NCI-H526 treated with DMSO at 0.1 percent for 48 hours (cell line): ENCODE measurements at places on chromosomes 1 and 21.

- no peak for DNase-seq
Observed at GRCh38 chr21:36716836-36717235, 17.9 kb downstream of the SIM2 start.

DNA sequence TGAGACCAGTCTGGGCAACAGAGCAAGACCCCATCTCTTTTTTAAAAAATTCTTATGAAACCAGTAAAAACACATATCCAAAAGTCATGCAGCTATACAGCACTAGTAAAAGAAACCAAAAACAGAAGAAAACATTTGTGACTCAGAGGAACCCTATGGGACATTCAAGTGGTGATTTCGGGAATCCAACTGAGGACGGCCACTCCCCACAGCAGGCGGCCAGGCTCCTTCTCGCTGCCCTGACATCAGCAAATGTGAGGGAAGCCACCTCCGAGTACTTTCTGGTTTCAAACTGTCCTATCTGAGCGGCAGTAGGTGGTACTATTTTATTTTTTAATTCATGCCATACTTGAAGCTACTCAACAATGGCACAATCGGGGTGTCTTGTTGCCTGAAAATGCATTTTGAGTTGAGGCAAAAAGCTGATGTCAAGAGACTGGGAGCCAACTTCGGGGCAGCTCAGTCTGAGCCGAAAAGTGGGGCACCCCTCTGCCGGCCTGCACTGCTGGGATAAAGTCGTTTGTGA lies 3.3 kb downstream of the SUMO3 start:
- no peak for DNase-seq

DNA sequence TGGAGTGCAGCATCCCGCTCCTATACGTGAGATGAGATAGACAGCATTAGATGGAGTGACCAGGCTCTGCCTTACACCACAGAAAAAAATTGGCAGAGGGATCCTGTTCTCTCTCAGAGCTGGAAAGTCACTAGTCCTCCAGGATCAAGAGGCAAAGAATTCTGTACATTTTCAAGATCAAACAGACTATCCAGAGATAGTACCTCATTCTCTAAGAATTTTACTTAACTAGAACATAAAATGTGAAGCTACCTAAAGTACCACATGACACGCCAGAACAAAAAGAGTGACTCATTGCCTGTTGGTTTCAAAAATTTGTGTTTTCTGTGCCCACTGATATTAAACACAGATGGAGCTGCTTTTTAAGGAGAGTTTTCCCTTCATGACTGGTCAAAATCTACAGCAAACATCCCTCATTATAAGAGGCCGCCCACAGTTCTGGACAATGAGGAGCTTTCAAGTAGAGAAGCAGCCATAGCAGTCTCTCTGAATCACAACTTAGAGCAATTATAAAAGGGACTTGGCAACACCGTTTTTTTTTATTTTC lies 32.3 kb downstream of the CD160 start:
- DNase-seq = no peak

DNA sequence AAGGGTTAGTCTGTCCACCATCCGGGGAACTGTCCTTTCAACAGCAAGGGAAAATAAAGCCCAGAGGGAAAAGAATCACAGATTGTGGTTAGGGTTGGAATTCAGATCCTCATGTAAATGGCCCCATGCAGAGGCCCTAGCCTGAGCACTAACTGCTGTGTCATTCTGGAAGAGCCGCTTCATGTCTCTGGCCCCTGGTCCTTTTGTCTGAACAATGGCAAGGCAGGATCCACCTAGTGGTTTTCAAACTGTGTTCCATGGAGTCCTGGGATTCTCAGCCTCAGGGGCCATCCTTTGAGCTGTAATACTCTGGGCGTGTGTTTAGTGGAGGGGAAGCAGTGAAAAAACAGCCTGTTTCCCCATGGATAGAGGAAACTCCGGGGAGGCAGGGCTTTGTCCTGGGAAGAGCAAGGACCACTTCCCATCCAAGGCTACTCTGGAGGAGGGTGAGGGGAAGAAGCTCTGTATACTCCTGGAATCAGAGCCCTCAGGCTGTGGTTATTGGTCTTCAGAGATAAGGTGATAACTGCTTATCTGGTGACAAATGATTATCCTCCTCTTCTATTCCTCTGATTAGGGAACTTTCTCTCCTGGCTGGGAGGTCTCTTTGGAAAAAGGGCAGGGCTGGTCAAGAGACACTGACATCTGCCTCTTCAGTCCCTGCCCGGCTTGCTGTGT lies 19.2 kb downstream of the PAX7 start:
- no peak for DNase-seq

DNA sequence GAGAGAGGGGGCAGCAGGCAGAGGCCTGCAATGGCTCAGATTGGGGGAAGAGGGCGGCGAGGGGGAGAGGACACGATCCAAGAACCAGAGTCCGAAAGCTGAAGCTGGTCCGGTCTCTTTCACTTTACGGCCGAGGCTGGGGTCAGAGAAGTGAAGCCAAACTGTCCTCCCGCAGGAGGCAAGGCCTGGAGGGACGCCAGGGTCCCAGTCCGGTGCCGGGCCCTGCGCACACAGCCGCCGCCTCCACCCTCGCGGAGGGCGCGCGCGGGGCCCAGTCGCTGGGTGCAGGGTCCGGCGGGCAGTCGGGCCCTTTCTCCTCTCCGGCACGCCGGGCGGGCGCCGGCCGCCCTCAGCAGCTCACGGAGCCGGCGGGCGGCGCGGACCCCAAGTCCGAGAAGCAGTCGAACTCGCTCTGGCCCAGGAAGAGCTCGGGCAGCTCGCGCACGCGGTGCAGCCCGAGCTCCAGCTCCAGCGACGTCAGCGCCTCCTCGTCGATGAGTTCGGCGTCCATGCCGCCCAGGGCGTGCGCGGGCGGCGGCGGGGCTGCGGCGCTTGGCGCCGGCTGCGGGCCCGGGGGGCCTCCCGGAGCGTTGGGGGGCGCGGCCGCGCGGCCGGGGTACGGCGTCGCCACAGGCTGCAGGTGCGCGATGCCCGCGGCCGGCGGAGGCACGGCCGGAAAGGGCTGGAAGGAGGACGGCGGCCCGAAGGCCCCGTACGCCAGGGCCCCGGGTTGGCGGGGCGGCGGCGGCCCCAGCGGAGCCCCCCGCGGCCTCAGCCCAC lies 749 bp downstream of the CITED4 start:
- DNase-seq = no peak

- no peak for DNase-seq
Observed at GRCh38 chr1:2279210-2279639, 51.1 kb downstream of the SKI start.

- no peak for DNase-seq
Observed at GRCh38 chr1:100458661-100459357, 79.1 kb upstream of the GPR88 start.

DNA sequence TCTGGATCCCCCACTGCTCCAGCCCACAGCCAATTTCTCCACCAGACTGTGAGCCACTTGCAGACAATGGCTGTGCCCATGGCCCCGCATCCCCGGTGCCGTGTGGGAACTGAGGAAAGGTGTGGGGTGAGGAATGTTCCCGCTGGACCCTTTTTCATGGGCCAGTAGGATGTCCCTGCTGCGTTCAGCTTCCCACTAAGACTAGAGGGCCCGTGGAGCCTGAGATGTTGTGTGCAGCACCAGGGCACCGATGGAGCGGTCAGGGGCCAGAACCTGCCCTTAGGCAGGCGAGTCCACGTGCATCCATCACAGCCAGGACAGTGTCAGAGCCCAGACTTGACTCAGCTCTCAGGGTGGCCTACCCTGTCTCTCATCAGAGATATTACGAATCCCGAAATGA lies 105.7 kb upstream of the COL6A1 start:
- DNase-seq = no peak

DNA sequence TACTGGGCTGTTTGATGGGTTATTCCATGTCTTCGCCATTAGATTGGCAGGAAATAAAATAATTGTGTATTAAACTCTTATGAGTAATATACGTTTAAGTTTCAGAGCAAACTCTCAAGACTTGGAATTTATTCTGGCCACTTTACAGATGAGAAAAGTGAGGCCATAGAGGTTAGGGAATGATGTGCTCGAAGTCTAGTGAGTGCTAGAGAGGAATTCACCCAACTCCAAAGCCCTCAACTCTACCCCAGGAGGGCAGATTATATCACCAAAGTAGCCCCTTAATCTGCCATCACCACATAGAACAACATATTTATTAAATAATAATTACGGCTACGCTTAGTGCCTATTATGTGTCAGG lies 440 bp upstream of the MUL1 start:
- no peak for DNase-seq

- peak; percentile 70 for DNase-seq
Observed at GRCh38 chr1:58874757-58875755, 91.2 kb upstream of the JUN start.

- peak; percentile 44 for DNase-seq
Observed at GRCh38 chr21:32712043-32712442, 15.8 kb downstream of the SYNJ1 start.

DNA sequence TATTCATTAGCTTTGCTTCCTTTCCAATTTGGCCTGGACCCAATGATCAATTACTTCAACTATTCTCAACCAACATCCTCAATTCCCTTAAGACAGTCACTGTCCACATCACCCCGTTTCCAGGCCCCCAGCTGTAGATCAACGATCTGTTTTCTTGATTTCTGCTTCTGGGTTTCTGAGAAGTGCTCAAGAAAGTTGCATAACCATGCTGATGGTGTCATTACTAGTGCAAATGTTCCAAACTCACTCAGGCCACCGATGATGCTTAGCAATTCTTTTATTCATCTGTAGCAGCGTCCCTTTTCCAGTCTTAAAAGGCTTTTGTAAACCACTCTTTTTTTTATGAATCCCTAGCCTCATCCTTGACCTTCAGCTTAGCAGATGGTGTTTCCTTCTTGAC lies 155.8 kb upstream of the PTGFR start:
- no peak for DNase-seq

GRCh38 chr21:38489729-38490128 lies 8.5 kb downstream of the ERG start:
- DNase-seq = no peak

- no peak for DNase-seq
Observed at GRCh38 chr1:247298701-247299100, 33.0 kb downstream of the ZNF496 start.

DNA sequence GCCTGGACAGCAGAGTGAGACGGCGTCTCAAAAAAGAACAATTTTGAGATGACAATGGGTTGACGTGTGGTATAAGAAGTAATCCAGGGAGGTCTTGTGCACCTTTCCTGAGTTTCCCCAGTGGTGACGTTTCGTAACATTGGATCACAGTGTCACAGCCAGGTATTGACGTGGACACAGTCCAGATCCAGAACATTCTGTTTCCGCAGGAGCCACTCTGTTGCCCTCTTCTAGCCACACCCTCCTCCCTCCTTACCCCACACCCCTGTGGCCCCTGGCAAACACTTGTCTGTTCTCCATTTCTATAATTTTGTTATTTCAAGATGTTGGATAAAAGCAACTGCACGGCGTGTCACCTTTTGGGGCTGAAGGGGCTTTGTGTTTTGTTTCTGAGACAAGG lies 6.5 kb upstream of the TRAPPC10 start:
- no peak for DNase-seq

DNA sequence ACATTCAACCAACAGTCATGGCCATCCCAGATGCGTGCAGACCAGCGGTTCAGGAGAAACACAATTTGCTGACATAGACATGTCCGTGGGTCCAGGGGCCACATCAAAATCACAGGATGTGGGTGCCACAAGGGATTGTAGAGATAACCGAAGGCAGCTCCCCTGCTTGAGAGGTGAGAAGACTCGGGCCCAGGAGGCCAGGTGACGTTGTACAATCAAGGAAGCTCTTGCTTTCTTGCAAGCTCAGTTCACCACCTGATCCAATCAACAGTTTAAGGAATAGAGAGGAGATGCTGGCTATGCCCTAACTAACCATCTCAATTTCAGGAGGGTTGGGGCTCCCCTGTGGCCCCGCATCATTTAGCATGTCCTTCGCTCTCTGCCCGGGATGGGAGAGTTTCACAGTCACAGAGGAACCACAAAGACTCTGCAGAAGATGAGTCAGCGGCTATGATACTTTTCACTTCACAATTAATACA lies 19.5 kb downstream of the UBASH3A start:
- DNase-seq = no peak

DNA sequence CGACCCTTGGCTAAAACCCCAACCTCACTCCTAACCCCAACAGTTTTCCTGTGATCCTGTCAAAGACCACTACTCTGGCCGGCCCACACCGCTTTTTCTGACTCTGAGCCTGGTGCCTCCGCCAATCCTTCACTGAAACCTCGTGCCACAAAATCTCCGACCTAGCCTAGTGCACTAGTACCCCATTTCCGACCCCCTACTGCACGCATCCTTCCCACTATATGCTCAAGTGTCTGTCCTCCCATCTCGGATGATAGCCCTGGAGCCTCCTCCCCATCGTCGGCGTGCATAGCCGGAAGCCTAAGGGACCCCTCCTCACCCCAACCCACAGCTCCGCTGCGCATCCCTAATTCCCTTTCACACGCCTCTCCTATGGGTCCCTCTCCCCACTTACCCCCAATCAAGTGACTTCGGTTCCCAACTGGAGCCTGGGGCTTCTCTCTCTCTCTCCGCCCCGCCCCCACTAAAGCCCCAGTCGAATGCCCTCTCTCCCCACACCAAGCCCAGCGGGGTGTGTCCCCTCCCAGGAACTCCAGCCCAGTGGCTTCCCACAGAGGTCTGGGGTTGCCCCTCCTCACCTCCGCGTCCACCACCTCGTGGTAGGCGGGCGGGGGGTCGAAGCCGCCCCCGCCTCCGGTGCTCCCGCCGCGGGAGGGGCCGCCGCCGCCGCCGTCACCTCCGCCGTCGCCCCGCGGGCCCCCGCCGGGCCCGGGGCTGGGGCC lies 791 bp downstream of the USP24 start:
- DNase-seq = peak; percentile 46

- no peak for DNase-seq
Observed at GRCh38 chr1:1958071-1958541, 39.0 kb upstream of the TMEM52 start.

DNA sequence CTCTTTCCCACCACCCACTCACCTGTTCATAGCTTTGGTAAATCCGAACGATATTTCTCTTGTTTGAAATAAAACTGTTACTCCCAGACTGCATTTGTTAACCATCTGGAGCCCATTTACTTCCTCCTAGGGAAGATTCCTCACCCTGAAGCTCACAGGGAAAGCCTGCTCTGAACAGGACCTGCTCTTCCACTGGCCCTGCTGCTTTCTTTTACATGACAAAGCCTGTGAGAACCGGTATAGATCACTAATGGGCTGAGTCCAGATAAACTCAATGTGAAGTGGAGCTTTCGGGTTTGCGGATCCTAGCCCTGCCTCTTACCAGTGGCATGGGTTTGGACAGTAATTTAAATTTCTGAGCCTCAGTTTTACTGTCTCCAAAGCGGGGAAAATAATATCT lies 45.2 kb downstream of the FAM163A start:
- no peak for DNase-seq

GRCh38 chr1:216250861-216251260 lies 172.4 kb downstream of the USH2A start:
- DNase-seq = no peak

- no peak for DNase-seq
Observed at GRCh38 chr1:45557422-45557944, 6.9 kb downstream of the AKR1A1 start.

GRCh38 chr1:220894924-220895256 lies 15.6 kb downstream of the HLX start:
- no peak for DNase-seq

- no peak for DNase-seq
Observed at GRCh38 chr1:39562886-39563285, 13.7 kb downstream of the PABPC4 start.
